ENCODE measurements at places on chromosomes 12 and 14.

DNA sequence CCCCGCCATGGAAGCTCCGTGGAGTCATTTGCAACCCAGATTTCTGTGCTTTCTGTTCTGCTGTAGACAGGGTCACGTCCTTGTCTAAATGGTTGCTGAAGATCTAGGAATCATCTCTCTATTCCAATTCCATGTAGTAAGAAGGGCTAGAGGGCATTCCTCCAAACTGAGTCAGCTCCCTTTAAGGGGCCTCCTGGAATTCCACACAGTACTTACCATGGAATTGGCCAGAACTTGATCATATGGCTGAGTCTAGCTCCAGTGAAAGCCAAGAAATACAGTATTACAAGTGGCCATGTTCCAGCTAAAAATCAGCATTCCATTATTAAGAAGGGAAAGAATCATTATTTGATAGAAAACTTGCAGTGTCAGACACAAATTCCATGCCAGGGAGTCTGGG lies 171.9 kb downstream of the PRKCH start:
- DNase-seq: peak; percentile 40

GRCh38 chr12:86226481-86226880 lies 29.7 kb downstream of the MGAT4C start:
- no peak for DNase-seq

DNA sequence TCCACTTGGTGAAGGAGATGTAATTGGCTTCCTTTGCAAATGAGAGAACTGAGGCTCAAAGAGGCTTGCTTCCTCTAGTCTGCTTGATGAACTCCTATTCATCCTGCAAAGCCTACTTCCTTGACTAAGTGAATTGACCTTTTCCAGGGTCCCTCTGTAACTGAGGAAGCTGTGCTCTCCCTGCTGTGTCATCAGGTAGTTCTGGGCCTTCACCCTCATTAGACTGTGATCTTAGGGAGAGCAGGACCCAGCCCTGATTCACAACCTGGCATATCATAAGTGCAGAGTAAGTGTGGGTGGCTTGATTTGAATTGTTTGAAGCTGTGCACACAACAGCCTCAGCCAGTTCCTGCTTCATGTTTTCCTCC lies 16.3 kb downstream of the ASB2 start:
- no peak for DNase-seq

DNA sequence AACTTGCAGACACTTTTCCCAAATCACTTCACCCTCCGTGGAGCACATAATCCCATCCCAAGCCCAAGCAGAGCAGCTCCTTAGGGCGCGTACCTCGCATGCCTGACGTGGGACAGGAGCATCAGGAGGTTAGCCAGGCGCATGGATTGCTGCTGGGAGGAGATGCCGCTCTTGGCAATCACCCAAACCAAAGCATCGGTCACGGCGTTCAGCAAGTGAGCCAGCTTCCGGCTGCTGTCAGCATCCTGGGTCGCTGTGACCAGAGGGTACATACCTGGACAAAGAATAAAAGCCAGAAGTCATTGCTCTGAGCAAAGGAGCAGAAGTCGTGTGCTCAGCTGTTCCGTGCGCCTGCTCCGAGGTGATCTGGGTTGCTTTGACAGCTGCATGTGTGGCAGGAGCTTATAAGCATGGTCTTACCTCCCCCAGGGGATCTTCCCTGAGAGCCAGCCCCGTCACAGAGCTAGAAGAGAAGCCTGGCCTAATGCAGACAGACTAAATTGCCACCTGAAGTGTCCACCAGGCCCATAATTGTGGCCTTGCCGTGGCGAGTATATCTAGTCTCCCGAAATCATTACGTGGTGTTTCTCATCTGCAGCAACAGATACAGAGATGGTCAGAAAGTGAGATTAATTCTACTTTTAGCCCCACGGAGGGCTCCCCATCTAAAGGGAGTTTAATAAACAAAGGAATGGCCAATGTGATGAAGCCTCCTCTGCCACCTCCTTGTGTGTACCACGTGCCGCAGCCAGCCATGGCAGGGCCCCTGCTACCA lies 59.1 kb downstream of the ESR2 start:
- DNase-seq: peak; percentile 57

GRCh38 chr12:62760779-62761178 lies 174.2 kb downstream of the PPM1H start:
- DNase-seq: no peak

- DNase-seq: no peak
These were observed 126.3 kb upstream of the FGD4 start for GRCh38 chr12:32273063-32273522.

DNA sequence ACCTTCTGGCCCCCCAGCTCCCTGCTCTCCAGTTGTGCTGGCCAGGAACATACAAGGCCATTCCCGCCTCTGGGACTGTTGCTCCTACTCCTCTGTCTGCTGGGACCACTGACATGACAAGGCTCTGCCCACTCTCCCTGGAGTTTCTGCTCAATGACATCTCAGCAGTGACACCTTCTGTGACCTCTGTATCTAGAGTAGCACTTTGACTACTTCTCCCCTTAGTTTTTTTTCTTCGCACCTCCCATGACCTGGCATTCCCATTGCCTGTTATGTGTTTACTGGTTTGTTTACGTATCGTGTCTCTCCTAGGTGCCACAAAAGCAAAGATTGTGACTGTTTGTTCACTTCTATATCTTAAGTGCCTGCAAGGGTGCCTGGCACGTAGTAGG lies 40.1 kb upstream of the TMEM263 start:
- DNase-seq: no peak

- no peak for DNase-seq
These were observed 18.0 kb upstream of the TMEM260 start for GRCh38 chr14:56561606-56562005.

DNA sequence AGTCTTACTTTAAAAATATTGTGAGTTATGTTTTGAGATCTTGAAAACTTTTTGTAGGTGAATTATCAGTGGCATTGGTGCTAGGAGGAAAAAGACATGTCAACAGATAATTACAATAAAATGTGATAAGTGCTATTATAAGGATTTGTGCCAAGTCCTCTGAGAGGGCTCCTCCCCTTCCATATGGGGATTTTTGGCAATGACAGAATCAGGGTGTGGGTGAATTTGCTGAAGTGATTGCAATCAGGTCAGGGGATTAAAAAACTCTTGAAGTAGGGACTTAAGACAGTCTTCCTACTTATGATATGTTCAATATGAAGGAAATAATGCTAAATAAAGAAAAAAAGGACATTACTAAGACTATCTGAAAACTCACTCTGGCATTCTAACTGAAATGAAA lies 122.5 kb downstream of the SLC15A5 start:
- DNase-seq: no peak

- DNase-seq: no peak
These were observed 17.6 kb downstream of the C14orf132 start for GRCh38 chr14:96056509-96057422.

DNA sequence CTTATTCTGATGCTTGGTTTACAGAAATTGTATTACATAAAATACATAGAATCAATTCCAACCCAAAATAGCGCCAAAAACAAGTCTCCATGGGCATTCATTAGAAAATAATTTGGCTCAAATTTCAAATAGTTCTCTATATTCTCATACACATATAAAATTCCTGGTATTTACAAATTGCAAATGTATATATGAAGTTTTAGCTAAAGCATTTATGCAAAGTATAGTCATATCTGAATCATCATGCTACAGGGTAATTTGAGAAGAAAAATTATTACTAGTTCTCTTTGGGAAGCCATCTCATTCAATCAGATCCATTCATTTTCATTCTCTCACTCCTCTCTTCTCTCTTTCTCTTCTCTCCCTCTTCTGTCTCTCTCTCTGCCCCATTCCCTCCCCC lies 257.8 kb downstream of the DPF3 start:
- DNase-seq: no peak

GRCh38 chr12:26953447-26953846 lies 15.2 kb downstream of the FGFR1OP2 start:
- no peak for DNase-seq

GRCh38 chr12:16520328-16520727 lies 85.6 kb downstream of the LMO3 start:
- DNase-seq: no peak

DNA sequence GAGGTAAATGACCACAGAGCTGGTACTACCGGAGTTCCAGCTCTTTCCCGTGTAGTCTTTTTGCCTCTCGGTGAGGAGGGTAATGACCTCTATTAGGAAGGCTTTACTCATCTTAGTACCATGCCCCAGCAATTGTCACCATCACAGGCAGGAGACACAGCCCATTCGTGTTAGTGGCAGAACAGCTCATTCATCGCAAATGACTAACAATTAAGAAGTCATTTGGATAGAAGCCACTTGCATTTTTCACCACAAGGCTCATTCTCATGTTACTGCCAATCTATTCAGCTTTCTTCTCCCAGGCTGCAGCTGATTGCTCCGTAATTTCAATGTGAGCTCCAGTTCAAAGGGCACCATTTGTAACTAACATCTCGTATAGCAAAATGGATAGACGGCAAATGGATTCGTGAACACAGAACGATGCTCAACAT lies 718.8 kb upstream of the TMEM132C start:
- DNase-seq: no peak

- no peak for DNase-seq
These were observed 94.0 kb downstream of the TMX1 start for GRCh38 chr14:51333901-51334521.

- DNase-seq: no peak
These were observed 3.4 kb downstream of the CDK2AP1 start for GRCh38 chr12:123267991-123268843.

GRCh38 chr12:7555752-7556151 lies 52.2 kb upstream of the CD163 start:
- peak; percentile 43 for DNase-seq

DNA sequence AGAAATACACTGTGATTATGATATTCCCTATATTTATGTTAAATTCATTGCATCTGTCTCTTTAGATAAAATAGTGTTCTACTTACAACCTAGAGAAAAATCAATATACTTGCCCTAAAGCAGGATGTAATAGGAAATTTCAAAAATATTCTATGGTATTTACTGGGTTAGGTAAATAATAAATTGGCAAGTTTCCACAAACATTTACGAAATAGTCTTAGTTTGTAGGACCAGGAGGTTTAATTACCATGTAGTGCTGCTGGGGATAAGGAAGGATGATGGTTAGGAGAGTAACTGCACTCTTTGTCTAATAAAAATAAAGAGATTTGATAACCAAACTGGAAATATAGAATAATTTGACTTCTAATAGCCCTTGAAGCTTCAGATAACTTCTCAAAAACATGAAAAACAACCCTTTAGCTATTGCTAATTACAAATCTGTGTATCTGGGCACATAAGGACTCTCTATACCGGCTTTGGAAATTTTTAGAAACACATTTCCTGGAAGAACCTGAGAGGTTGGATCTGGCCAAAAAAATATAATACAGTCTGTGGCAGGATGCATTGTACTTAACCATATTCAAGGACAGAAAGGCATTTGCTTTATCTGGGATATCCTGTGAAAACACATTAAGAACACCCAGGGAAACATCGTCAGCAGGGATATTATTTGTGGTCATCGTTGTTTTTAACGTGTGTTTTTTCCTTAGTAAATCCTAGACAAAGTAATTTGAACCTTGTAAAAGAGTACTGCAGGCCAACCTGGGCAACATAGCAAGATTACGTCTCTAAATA lies 36.7 kb upstream of the TMCC3 start:
- no peak for DNase-seq
